ENCODE measurements at places on chromosomes 5 and 9. TPM values are rescaled to one million over a fixed set of nuclear protein-coding genes. Genes with fewer than 3 reads are reported as not detected.

DNA sequence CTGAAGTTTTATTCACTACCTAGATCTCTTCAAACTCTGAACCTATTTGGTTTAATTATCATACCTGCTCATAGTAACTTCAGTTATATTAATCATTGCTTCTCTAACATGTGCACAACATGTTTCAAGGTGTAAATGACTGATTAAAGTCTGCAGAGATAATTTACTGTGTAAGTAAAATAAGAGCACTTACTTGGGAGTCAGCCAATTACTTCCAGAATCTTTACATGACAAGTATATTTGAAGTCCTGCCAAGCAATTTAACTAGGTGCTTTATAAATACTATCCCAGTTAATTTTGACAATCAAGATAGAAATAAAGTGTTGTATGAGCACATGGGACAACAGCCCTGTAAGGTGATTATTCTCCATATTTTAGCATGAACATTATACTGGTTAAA, 109.9 kb downstream of the RFX3 start:
- DNase-seq = no peak

The ENG gene
- polyA plus RNA-seq = 61.2 TPM

GRCh38 chr9:93196096-93197055, 12.4 kb downstream of the WNK2 start:
- no peak for DNase-seq

DNA sequence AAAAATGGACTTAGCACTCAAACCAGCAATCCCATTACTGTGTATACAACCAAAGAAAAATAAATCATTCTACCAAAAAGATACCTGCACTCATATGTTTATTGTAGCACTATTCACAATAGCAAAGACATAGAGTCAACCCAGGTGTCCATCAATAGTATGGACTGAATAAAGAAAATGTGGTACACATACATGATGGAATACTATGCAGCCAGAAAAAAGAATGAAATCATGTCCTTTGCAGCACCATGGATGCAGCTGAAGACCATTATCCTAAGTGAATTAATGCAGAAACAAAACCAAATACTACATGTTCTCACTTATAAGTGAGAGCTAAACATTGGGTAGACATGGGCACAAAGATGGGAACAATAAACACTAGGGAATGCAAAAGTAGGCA, 236.8 kb upstream of the POU5F2 start:
- DNase-seq = no peak

- no peak for DNase-seq
Observed at GRCh38 chr5:125696762-125697161, 726.4 kb upstream of the GRAMD2B start.

DNA sequence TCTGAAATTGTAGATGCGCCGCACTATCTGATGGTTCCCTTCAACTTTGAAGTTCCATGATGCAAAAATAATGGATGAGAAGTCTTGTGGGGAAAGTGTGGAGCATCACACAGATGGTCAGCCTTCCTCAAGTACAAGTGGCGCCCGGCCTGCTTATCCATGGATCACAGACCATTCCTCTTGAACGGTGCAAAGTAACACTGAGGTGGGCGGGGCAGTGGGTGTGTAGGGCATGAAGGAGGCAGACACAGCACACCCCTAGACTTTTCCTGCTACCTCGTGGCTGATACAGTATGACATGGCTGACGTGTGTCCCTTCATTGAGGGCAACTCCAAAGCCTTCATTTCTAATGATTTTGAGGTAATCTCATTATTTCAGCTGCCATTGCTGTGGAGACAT, 2.5 kb upstream of the GNG10 start:
- no peak for DNase-seq

- DNase-seq = no peak
Observed at GRCh38 chr9:104177676-104178075, 83.6 kb downstream of the SMC2 start.

GRCh38 chr5:36717131-36717695, 110.8 kb downstream of the SLC1A3 start:
- no peak for DNase-seq

GRCh38 chr9:76490249-76490990, 31.4 kb downstream of the GCNT1 start:
- DNase-seq = no peak

GRCh38 chr9:79592726-79593493, 21.1 kb downstream of the TLE4 start:
- no peak for DNase-seq

- DNase-seq = no peak
Observed at GRCh38 chr5:146745931-146746577, 132.5 kb downstream of the PPP2R2B start.

GRCh38 chr9:93477397-93477796, 24.0 kb upstream of the FAM120AOS start:
- no peak for DNase-seq

GRCh38 chr5:167642779-167643517, 648.5 kb upstream of the WWC1 start:
- no peak for DNase-seq

DNA sequence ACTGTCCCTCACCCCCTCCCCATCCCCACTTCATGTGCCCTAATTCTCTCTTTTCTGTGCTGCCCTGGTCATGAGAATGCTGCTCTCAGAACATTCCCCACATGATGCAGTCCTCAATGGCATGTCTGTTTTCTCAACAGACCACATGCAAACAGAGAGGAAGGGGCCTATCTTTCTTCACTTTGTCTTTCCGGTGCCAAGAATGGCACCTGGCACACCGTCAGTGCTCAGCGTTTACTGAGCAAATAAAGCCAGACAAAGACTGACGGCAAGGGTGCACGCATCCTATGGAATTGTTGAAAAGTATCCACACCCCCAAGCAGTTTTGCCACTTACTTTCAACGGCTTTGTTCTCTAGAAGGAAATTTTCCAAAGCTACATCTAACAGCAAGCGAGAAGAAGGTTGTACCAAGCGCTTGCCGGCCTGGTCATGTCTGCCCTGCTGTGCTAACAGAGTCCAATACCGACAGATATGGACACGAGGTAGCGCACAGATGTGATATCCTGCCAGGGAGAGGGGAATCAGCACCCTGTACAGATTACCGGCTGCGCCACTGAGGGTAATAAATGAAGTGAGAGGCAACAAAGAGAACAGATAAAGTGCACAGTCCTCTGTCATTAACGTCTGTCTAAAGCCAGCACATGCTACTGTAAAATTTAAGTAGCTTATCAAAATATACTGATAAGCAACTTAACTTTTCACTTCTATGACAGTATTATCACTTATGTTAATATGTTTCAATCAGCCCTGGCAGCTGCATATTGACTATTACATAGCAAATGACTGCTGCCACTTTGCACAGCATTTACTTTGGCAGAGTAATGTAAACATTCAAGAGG, 251.7 kb downstream of the DENND1A start:
- DNase-seq = peak; percentile 31

The PCDHGA9 gene
- 5.7 TPM for polyA plus RNA-seq

The EFNA5 gene
- polyA plus RNA-seq = 19.1 TPM

The ZNF366 gene
- 2.7 TPM for polyA plus RNA-seq

The TTF1 gene
- polyA plus RNA-seq = 19.5 TPM

- no peak for DNase-seq
Observed at GRCh38 chr9:25913806-25914205, 235.6 kb upstream of the TUSC1 start.

DNA sequence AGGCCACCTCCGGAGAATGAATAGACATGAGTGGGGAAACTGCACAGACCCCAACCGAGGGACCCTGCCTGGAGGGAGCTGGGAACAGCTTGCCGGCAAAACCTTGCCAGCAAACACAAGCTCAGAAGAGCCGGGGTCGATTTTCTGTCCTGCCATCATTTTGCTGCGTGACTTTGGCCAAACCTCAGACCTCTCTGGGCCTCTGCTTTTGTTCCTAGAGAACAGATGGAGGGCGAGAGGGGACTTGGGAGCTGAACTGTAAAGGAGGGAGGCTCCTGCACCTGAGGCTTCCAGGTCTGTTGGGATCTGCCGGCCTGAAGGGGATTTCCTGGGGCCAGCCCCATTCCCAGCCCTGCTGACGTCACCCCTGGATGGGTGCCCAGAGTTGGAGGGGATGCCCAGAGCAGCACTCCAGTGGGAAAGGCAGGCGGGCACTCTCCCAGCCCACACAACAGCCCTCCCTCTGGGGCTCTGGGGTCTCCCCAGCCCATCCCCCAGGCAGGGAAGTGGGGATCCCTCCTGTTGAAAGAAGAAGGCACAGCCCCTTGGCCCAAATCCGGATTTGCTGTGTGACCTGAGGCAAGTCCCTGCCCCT, 40.4 kb upstream of the SYNPO start:
- peak; percentile 82 for DNase-seq

The IPPK gene
- polyA plus RNA-seq = 9.5 TPM

The PCDHGB1 gene
- 1.7 TPM for polyA plus RNA-seq

GRCh38 chr9:135326141-135326540, 153.4 kb upstream of the PPP1R26 start:
- DNase-seq = no peak

DNA sequence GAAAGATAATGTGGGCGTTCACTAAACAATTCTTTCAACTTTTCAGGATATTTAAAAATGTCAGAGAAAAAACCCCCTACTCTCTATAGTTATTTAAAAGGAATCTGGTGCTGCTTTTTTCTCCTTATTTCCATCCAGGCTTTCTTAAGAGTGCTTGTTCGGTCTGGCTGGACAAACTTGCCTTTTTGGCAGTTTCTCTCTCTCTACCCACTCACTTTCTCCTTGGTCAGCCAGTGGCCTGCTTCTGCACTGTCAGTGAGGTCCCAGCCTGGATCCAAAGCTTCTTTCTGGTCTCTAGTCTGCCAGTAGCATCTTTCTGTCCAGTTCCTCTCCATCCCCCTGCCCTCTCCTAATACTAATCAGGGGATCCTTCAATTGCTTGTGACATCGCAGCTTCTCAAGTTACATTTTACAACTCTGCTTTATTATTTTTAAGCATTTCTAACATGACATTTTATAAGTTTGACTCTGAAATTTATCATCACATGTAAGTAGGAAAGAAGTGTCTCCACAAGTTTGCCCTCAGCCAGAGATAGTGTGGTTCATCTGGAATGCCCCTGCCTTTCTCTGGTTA, 50.4 kb downstream of the PIK3R1 start:
- no peak for DNase-seq

The PCDHB16 gene
- polyA plus RNA-seq = 4.7 TPM

DNA sequence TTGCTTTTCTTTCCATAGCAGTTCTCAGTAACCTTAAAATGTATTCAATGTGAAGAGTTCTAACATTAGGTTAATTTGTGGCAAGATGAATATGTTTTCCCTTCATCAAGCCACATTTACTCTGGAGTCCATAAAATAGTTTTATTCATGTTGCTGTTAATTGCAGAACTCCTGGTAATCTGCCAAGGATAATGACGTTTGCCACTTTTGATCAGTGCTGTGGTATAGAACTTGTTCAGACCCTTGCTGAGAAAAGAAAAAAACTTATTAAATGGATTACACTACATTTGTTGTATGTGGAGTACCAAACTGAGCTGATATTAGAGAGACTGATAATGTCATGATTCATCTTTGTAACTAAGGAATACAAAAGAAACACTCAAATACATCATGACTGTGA, 212.4 kb upstream of the DMAC1 start:
- DNase-seq = no peak
